ENCODE measurements at places on chromosomes 2 and 18. TPM values are rescaled to one million over a fixed set of nuclear protein-coding genes. Genes with fewer than 3 reads are reported as not detected.

GPR45 gene
- total RNA-seq: not detected

COL3A1 gene
- not detected for total RNA-seq

SH3BP4 gene
- total RNA-seq: 59.7 TPM

CHN1 gene
- 6.0 TPM for total RNA-seq

SLC4A5 gene
- 0.12 TPM for total RNA-seq

Measured in MCF 10A (cell line).